ENCODE measurements at places on chromosomes 13 and 19.
A peak's percentile ranks its signal among the peaks of the same experiment; 100 is the strongest.

- no peak for DNase-seq
Measured at GRCh38 chr13:101529422-101529821, 76.9 kb downstream of the ITGBL1 start.

DNA sequence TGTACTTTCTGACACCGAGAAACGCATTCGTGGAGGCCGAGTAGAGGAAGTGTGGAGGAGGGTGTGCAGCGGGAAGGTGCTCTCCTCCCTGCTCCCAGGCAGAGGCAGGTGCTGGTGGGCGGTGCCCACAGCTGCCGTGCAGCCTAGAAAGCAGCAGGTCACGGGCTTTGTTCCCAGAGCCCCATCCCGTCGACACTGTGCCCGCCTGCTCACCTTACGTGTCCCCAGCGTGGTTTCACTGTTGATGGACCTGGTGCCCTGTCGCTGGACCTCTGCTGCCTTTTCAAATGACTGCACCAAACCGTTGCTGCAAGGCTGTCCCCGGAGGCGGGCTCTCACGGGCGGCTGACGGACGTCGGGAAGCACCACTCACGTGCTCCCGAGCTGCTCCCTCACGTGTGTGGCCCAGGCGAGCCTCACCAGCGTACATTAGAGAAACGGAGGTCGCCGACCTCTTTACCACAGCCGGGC is 20.8 kb downstream of the PLEKHJ1 start:
- DNase-seq = peak; percentile 53

- no peak for DNase-seq
Measured at GRCh38 chr13:101423872-101424271, 7.6 kb upstream of the NALCN start.

DNA sequence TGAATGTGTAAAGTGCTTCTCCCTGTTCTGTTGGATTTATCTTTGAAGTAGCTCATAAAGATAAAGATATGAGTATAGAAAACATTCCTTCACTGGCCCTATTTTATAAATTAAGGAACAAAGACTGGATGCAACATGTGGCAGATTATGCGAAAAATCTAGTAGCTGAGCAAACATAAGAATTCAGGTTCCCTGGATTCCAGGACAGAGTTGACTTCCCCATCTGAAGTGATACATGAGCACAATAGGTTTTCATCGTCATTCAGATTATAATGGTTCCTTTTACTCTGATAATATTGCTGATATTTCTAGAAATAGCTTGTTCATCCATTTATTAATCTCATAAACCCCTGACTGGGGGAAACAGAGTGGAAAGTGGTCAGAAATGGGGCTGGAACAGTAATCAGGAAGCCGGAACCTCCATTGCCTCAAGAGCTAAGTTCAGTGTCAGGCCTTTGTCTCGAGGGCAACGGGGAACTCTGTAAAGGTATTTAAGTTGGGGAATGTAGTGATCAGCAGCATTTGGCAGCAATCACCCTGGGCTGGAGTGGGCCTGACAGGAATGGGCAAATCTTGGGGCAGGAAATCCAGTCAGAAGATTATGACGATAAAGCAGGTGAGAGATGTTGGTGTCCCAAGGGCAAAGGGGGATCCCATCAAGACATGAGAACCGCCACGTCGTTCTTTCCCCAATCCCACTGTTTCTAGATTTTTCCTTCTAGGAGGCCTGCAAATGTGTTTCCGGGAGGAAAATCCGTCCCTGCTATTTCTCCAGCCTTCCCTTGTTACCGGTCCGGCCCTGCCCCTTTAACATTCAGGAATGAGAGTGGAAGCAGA is 232.5 kb upstream of the SERP2 start:
- DNase-seq = no peak

DNA sequence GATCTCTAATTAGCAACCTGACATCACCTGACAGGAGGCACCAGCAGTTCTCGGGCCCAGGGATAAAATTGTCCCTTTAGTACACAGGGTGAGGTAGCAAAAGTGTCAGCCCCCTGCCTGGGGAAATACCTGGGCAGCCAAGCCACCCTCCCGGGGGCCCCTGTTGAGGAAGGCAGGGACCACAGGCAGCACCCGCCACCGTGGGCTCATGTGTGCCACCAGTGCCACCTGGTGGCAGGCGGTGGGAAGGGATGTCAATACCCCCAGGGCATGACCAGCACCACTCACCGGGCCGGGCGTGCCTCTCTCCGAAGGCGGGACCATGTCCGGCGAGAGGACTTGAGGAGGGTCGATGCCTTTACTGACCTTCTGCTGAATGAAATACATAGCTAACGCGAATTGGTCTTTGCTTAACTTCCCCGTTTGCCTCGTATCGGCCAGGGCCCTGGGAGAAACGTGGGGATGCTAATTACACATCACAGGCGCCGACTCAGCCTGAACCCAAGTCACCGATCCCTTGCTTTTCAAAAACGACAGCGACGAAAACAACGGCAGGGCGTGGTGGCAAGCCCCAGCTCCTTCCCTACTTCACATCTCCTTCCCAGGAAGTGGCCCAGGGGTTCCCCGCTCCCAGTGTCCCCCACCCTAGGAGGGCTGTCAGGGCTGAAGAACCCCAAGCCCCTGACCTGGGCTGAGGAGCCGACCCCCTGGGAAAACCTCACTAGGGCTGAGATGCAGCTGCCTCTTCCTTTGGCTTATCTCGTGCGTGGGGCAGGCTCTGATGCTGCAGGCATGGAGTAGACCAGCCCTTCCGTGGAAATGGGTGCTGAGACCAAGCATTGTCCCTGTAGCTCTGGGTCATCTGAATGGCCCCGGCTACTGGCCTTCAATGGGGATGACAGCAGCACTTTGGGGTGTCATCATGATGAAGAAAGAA is 53.8 kb downstream of the EPS15L1 start:
- peak; percentile 70 for DNase-seq

DNA sequence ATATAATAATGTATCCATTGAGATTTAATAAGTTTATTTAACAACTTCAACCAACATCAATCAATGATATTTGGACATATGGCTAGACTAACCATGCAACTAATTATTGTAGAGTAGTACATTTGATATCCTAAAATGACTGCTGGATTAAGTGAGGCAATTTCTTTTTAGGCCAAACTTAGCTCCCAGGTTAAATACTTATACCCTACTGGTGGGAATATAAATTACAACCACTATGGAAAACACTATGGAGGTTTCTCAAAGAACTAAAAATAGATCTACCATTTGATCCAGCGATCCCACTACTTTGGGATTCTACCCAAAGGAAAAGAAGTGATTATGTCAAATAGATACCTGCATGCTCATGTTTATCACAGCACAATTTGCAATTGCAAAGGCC is 345.8 kb downstream of the RBM26 start:
- DNase-seq = no peak

DNA sequence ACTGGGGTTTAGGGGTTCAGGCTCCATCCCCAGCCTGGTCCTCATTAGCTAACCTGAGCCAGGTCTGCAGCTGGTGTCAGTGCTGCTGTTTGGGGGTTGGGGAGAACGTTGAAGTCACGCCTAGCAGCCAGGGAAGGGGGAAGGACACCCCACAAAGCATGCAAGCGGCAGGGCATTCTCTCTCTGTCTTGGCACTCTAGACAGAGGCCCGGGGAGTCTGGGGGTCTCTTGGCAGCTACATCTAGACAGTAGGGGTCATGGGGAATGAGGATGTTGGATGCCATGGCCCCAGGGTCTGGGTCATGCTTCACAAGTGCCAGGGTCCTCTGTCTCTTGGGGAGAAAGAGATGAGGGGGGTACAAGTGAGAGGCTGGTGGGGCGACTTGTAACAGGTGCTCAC is 2.6 kb downstream of the ERICH4 start:
- no peak for DNase-seq

DNA sequence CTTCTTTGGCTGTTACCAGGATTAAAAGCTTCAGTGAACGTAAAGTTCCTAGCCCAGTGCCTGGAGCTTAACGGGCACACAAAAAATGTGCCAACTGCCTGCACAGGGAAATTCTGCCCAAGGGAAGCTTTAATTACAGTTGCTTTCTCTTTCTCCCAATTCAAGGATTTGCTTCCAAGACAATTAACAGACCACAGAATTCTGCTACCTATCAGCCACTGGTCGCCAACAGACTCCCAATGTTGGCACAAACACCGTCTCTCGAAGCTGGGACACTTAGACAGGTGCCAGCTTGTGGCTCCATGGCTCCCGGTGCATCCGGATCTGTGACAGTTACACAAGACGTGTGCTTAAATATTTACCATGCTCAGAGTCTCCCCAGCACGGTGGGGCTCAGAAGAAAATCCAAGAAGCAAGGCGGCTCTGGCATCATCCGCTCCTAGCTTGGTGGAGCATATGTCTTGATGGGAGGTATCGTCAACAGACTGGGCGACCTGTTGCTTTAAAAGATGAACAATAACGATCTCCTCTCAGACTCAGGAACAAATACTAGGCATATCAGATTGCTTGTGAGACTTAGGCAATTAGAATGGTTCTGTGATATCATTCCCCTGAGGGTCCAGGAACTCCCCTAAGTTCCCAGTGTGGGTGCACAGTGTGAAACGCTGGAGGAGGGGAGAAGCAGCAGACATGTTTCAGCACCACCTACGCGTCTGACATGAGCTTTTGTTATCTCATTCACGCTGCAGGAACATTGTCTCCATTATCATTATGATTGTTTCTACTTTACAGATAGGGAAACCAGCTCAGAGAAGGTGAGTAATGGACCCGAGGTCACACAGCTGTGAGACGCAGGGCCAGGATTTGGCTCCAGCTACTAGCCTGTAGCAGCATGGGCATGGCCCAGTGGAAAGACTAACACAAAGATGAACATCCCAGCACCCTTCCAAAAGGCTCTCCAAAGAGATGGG is 61.6 kb downstream of the ALOX5AP start:
- peak; percentile 36 for DNase-seq

- no peak for DNase-seq
Measured at GRCh38 chr13:114268344-114269280, 12.8 kb upstream of the UPF3A start.

DNA sequence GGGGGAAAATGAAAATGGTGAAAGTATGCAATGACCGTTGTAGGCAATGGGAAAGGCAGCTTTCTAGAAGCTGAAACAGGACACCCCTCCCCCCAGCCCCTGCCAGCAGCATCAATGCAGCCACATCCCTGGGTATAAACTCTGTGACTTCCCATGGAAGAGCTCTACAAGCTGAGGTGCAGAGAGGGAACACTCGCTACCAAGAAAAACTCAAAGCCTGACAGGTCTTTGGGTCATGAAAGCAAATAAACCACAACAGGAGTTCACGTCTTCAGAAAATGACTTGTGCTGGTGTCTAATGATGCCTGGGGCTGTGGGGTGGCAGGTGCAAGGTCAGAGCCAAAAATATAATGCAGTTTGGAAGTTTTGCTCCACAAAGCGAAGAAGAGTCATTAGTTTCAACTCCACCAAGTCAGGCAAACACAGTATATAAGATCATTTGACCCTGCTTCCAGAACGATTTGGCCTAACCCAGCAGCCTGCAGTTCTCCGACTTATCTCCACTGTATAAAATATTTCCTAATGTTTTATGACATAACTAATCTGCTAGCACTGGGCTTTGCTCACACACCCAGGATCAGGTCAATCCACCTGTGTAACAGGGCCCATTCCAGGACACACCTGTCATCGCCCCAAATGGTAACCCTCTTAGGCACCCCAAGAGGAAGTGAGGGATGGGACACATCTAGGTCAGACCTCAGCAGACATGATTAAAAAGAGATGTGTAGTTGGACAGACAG is 102.1 kb downstream of the IRS2 start:
- no peak for DNase-seq

GRCh38 chr13:91313103-91313502 is 34.4 kb upstream of the MIR17HG start:
- DNase-seq = no peak

- DNase-seq = peak; percentile 72
Measured at GRCh38 chr19:543910-544608, at the start of gene GZMM. TSS of gene GZMM (plus strand) at chr19:544053. CDS start at chr19:544072, 19 bp downstream.

GRCh38 chr19:5932146-5932545 is 18.1 kb downstream of the CAPS start:
- no peak for DNase-seq

DNA sequence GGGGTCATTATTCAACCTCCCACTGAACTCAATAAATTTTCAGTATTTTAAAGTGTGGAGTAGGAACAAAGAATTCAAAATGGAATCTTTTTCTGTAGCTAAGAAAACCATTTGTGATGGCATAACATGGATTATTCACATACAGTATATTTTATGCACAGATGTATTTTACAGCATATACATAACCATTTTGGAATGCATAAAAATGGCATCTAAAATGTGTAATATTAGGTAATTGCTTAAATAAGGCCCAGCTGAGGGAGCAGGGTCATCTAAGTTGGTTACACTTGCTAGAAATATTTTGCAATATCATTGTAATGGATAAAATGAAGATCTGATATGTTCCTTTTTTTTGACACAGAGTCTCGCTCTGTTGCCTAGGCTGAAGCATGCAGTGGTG is 146.9 kb downstream of the LMO7 start:
- no peak for DNase-seq

DNA sequence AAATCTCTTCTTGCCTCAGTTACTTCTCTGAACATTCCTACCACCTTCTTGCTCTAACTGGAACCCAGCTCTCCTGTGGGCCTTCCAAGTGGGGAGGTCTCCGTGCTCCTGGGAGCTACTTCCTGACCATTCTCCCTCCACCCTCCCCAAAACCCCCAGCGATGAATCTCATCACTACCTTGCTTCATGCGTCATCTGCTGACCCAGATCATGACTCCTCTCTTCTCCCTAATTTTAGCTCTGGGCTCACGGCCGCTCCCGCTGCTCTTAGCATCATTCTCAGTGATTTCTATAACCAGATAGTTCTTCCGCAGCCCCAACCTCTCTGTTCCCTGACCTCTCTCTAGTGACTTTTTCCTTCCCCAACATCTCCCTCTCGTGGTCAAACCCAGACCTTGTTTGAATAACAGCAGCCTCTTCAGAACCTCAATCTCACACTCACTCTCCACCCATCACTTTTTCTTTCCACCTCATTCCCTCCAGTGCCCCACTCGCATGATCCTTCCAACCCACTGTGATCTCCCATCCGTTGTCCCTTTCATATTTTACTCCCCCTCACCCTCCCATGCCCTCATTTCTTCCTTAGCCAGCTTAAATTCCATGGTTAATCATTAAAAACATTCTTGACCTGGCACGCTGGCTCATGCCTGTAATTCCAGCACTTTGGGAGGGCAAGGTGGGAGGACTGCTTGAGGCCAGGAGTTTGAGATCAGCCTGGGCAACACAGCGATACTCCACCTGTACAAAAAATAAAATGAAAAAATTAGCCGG is 21.8 kb downstream of the MRPS12 start:
- DNase-seq = no peak

DNA sequence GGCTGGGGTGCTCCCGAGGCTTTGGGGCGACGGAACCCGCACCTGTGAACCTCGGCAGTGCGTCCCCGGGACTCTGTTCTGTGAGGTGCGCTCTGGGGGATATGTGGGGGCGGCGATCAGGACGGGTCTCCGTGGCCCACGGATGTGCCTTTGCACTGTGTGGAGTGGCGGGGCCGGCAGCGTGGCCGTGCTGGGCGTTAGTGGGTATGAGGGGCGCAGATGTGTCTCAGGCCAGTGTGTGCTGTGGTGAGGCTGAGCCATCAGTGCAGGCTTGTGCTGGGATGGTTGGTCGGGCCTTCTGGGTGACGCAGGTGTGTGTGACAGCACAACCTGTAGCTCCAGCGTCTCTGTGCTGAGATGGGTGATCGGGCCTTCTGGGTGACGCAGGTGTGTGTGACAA is 16.9 kb downstream of the ZNF331 start:
- no peak for DNase-seq
